ENCODE measurements at places on chromosomes 4 and X.
A peak's percentile ranks its signal among the peaks of the same experiment; 100 is the strongest.

GRCh38 chr4:2832981-2833670 lies 10.5 kb upstream of the ADD1 start:
- DNase-seq, result no peak

DNA sequence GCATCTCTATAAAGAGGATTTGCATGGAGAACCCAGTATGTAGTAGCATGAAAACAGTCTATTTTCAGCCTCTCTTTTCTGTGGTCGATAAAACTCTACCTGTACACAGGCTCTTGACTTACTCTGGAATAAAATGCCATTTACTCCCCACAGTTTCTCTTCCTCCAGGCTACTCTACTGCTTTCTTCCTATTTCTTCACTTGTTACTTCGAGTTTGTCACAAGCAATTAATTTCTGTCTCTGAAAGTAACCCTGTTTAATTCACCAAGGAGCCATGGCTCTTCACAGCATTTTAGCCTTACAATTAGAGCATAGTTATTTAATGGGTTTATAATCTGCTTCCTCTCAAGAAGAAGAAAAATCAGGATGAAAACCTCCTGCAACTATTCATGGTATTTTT lies 472.9 kb upstream of the PRKX start:
- DNase-seq, result no peak

DNA sequence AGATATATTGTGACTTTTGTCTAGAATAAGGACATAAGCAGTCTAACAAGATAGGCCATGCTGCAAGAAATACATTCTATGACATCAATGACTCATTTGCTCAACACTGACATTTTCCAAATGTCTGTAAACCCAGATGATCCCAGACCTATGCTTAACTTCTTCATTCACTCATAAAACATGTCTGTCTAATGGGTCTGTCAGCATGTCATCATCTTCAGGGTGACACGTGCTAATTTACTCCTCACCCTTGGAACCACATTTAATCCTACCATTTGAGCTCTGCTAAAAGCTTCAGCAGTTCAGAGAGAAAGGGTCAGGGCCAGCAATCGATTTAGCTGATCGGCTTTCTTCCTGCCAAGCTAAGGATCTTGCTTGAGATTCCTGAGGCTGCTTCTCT lies 109.4 kb upstream of the MAP3K15 start:
- no peak for DNase-seq

DNA sequence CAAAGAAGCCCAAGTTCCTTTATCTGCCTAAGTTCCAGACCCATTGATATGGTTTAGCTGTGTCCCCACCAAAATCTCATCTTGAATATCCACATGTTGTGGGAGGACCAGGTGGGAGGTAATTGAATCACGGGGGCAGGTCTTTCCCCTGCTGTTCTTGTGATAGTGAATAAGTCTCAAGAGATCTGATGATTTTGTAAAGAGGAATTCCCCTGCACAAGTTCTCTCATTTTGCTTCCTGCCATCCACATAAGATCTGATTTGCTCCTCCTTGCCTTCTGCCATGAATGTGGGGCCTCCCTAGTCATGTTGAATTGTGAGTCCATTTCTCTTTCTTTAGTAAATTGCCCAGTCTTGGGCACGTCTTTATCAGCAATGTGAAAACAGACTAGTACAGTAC lies 860.2 kb downstream of the FSTL5 start:
- no peak for DNase-seq

- no peak for DNase-seq
Observed at GRCh38 chrX:53128097-53128749, 34.3 kb downstream of the KANTR start.

GRCh38 chr4:8840006-8840793 lies 31.4 kb downstream of the HMX1 start:
- DNase-seq, result no peak

DNA sequence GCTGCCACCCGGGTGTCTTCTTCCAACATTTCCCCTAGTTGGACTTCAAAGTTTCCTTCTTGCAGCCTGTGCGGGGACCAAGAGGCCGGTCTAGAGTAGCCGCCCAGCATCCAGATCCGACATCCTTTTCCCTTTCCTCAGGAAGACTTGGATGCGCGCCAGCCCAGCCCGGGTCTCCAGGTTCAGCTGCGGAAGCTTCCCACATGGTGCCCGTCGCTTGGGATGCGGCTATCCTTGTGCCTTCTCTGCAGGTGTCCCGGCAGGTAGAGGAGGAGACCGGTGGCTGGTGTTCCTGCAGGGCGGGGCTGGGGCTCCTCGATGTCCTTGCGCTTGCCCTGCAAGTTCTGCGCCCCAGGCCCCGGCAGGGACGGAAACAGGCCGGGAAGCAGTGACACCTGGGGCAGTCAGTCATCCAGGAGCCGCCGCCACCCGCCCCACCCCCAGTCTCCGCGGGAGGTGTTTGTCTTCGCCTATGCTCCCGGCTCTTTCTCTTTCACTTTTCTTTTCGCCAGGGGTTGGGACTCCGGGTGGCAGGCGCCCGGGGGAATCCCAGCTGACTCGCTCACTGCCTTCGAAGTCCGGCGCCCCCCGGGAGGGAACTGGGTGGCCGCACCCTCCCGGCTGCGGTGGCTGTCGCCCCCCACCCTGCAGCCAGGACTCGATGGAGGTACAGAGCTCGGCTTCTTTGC lies at the start of gene IL15:
TSS of gene IL15 (plus strand) at position 502 of the 689 bp plus-strand sequence. CDS start 82,882 bp downstream, outside the sequence.
- peak; percentile 67 for DNase-seq

GRCh38 chr4:155639704-155640523 lies 26.7 kb upstream of the GUCY1A1 start:
- DNase-seq, result no peak

All from stimulated activated CD4-positive, alpha-beta T cell treated with anti-CD3 and anti-CD28 coated beads, Interleukin-12 subunit alpha, Interleukin-12 subunit beta, amount 100 ng/mL, for 48 hours (primary cell).